ENCODE measurements at places on chromosomes 3 and 15. TPM values are rescaled to one million over a fixed set of nuclear protein-coding genes. Genes with fewer than 3 reads are reported as not detected.

The FES gene
- 6.9 TPM for polyA plus RNA-seq

The FGF12 gene
- polyA plus RNA-seq, result 0.11 TPM

- no peak for DNase-seq
These were observed 21.3 kb downstream of the RTF1 start for GRCh38 chr15:41438206-41438605.

- no peak for DNase-seq
These were observed 234.7 kb upstream of the ZPLD1 start for GRCh38 chr3:102200126-102200525.

The CIDEC gene
- 0.09 TPM for polyA plus RNA-seq

The CNTN4 gene
- not detected for polyA plus RNA-seq

- no peak for DNase-seq
These were observed 341.7 kb downstream of the CLSTN2 start for GRCh38 chr3:140276703-140277102.

The GPR149 gene
- not detected for polyA plus RNA-seq

The DPPA2 gene
- not detected for polyA plus RNA-seq

- no peak for DNase-seq
These were observed 2.1 kb upstream of the CCDC174 start for GRCh38 chr3:14649466-14649865.

The TNNC1 gene
- polyA plus RNA-seq, result 1.7 TPM

The ITGA11 gene
- polyA plus RNA-seq, result 47.2 TPM

The ZMYND10 gene
- 1.3 TPM for polyA plus RNA-seq

The RYK gene
- polyA plus RNA-seq, result 60.9 TPM

DNA sequence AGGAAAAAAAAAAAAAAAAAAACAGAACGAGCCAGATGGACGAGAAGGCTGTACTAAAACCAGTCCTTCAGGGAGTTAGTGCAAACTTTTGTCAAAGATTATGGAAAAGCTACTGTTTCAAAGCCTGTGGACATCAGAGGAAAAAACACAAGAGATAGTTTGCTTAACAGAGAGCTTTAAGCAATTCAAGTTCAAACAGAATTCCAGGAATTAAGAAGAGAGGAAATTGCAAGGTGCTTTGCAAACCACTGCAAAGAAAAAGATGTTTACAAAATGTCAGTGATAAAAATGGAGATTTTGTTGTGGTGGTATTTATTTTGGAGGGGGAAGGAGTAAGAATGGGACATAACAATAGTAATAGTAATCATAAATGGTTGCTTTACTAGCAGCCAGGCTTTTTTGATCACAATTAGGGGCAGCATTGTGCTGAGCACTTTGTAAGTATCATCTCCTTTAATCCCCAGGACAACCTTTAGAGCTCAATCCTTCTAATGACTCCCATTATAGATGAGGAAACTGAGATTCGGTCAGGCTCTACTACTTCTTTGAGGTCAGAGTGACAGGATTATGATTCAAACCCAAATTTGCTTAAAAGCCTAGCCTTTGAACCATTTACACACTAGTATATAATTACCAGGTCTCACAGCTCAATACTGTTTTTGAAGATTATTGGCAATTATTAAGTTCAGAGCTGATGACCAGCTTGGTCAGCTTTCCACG, 22.4 kb upstream of the ARHGEF3 start:
- DNase-seq, result no peak

The DGKG gene
- not detected for polyA plus RNA-seq

- DNase-seq, result no peak
These were observed 495 bp upstream of the NXPE3 start for GRCh38 chr3:101778385-101779046.

The SLC9A9 gene
- polyA plus RNA-seq, result 2.9 TPM

DNA sequence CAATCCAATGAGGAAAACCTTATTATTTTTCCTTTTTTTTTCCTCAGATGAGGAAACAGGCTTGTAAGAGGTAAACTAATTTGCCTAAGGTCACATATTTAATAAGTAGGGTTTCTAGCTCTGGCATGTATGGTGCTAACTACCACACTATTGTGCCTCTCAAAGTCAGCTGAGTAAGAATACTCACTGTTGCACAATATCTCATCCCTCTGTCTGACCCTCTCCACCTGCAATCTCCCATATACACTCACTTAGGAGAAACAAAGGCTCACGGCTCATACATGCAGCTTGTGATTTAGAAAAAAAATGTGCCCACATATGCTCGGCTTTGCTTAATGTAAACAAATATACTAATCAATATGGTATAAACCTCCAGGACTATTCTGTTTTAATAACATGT, 10.4 kb upstream of the ARIH1 start:
- no peak for DNase-seq

- DNase-seq, result no peak
These were observed 1.3 kb downstream of the XIRP1 start for GRCh38 chr3:39191111-39191510.

DNA sequence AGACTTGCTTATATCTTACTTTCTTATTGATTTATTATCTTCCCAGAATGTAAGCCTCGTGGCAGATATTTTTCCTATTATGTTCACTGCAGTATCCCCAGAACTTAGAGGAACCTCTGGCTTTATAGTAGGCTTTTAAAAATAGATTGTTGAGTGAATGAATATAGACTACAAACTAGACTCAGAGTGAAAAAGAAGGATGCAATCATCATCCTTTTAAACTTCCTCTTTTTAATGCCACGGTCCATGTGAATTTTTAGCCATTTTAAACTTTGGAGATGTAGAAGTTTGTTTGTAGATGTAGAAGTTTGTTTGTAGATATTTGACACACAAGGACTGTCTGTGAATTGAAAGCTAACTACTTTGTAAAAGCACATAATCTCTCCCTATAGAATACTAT, 7.2 kb upstream of the P2RY12 start:
- no peak for DNase-seq
